ENCODE measurements at places on chromosomes 13 and 19.

DNA sequence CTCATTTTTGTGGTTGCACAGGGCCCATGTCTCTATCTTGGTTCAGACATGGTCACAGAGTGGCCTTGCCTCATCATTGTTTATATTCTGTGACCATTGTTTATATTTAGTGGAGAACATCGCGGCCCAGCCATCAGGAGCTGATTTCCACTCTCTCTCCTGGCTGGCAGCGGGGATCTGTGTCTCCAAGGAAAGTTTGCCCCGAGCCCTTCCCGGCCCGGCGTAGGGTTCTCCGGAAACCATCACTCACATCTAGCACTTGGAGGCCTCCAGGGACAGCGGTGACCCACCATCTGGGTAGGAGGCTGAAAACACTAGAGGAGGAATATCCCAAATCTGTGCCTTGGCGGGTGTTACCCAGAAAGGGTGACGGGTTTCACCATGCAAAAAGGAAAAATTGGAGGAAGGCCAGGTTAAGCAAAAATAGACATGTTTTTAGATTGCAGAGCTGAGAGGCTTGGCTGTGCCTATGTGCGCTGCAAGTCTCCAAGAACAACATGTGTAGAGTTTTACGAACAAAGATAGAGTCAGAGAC, 726 bp upstream of the ZNF358 start:
- DNase-seq: no peak

DNA sequence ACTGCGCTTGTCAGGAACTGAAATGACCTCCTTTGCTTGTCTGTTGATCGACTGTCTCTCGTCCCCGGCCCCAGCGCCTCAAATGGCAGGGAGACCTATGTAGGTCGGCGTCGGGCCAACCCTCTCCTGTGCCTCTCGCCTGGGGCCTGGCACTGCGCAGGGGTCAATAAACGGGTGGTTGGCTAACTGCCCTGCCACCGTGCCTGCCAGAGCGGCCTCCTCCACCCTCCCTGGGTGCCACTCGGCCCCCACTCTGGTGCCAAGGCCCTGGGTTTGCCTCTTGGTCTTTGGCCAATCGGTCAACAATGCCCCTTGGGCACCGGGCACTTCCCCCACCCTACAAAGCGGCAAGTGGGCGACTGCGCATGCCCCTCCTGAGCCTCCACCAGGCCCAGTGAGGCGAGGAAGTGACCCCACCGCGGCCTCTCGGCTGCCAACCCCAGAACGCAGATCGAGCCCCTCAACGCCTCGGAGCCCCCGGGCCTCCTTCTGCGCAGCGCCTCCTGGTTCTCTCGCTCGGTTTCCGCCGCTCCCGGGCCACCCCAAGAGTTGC, 1.1 kb downstream of the KEAP1 start:
- DNase-seq: no peak

DNA sequence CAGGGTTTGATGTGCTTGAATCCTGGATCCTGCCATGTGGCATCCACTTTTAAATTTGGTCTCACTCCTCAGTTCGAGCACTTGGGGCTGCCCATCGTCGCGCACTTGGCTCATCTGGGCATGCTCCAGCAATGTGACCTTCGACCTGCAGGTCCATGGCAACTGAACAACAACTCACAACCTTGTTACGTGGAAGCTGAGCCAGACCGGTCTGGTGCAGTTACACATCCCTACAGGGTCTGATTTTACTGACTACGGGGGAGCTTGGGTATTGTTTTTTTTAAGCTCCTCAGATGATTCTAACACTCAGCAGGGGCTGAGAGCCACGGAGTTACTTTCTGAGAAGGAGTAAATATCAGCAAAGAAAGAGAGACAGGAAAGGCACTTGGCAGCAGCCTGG, 769.6 kb downstream of the UQCRFS1 start:
- DNase-seq: no peak

DNA sequence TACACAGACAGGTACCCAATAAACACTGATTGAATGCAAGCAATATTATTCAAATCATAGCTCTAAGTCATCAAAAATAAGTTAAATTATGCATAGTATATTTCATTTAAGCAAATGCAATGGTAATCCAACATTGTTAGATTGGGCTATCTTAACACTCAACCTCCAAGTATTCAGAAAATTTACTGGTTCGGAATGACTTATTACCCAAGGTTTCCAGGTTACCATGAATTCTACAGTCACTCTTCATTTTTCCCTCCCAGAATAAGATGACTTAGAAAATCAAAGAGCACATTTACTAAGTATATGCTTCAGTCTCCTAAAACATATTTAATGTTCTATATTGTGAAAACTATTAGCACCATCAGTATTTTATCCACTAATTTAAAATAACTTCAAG, 6.0 kb downstream of the UBL3 start:
- DNase-seq: no peak

Measured in activated CD8-positive, alpha-beta memory T cell treated with anti-CD3 and anti-CD28 coated beads for 4 hours (primary cell).